NCI-H1092 treated with DMSO at 0.1 percent for 48 hours (cell line): ENCODE measurements at places on chromosomes 5 and 9.
A peak's percentile ranks its signal among the peaks of the same experiment; 100 is the strongest.

GRCh38 chr9:512555-513272 lies 298.0 kb downstream of the DOCK8 start:
- peak; percentile 50 for DNase-seq

DNA sequence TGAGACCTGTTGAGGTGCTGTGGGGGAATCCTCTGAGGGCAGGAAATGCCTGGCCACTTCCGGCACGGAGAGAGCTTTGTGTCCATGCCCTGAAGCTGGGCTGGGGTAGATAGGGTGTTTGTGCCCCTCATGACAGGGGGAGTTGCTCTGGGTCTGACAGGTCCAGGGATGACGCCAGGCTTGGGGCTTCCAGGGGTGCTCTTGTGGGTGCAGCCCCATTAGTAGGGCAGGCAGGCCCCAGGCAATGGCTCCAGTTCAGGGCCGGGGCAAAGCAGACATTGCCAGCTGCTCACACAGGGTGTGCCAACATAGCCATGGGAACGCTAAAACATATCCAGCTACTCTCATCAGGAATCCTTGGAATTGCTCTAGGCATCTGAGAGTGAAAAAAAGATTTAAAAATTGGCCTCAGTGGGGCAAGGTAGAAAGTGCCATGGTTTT lies 21.1 kb downstream of the PITX1 start:
- DNase-seq, result no peak

DNA sequence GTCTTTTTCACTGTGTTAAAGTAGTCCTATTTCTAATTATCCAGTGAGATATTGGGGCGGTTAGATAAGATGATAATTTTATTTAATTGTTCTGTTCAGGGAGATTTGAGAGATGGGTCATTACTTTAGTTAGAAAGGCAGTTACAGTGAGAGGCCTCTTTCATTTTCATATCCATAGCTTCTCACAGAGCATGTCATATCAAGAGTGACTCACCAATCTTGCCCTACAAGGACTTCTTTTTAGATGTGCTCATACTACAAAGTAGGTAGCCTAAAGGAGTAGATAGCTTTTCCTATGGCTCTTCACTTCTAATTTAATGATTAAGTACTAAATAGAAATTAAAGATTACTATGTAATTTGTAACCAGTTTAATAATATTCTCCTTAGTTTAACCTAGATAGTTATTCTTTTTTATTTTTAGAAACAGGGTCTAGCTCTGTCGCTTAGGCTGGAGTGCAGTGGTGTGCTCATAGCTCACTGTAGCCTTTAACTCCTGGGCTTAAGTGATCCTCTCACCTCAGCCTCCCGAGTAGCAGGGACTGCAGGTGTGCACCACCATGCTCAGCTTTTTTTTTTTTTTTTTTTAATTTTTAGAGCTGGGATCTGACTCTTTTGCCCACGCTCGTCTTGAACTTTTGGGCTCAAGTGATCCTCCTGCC lies 71.0 kb downstream of the FER start:
- no peak for DNase-seq

DNA sequence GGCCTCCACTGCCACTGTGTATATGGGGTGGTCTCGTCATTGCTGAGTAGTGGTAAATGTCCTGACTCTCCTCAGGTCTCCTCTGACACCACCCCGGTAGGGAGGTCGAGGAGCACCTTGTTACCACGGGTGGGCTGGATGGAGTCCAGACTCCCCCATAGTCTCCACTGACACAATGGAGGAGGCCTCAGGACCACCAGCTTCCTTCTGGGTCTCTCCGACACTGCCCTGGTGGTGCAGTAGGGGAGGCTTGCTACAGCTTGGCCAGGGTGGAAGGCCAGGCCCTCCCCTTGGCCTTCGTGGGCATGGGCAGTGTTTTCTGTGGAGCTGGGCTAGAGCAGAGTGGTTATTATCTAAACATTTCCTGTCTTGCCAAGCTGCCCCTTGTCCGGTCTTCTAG lies 15.4 kb upstream of the SH3PXD2B start:
- no peak for DNase-seq

DNA sequence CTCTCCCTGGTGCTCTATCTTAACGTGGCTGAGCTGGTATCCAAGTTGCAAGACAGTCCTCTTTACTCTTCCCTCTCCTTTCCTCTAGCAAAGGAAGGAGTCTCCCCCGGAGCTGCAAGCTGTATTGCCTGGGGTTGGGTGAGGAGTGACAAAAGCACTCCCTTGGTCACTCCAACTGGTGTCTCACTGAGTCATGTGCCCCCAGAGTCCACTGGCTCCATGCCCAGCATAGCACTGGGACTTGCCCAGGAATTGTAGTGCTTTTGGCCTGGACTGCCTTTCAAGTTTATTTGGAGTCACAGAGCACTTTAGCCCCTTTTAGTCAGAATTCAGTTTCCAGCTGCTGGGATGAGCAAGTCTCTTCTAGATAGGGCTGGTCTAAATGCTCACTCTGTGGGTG lies 82.6 kb upstream of the FST start:
- no peak for DNase-seq

DNA sequence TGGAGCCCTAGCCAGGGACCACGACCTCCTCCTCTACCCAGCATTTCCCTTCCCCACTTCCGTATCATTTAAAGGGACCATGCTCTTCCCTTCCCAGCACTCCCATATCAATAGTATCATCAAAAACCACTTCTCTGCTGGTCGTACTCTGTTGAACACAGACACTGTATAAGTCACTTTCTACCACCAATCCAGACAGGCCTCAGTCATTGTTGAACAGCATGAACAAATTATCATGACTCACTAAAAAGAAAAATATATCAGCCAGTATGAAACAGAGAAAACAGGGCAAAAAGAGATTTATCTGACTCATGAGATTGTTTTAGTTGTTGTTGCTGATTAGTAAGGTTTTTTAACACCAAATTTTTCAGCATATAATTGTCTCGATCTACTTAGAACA lies 89.8 kb downstream of the CDKN2A start:
- no peak for DNase-seq

GRCh38 chr5:149309354-149309753 lies 35.9 kb upstream of the GRPEL2 start:
- no peak for DNase-seq

GRCh38 chr5:139459451-139459934 lies 3.0 kb downstream of the ECSCR start:
- no peak for DNase-seq

DNA sequence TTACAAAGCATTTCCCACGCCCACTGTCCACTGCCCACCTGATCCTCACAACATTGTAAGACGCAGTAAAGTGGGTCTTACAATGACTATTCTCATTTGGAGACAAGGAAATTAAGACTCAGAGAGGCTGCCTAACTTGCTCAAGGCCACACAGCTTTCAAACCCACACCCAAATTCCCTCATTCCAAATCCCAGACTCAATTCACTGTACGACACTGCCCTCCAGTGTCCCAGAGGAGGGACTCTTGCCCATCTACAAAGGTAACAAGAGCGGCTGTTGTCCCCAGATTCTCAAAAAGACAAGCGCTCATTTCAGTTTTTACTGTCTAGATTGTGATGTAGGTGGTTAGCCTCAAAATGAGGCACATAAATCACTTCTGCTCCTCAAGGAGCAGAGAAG lies 184.6 kb downstream of the ACTL7B start:
- DNase-seq, result peak; percentile 0

- DNase-seq, result no peak
Measured at GRCh38 chr5:153130296-153130695, 360.2 kb upstream of the GRIA1 start.

- no peak for DNase-seq
Measured at GRCh38 chr9:94111446-94111845, 27.2 kb downstream of the PTPDC1 start.

- no peak for DNase-seq
Measured at GRCh38 chr9:94779031-94779430, 52.5 kb downstream of the AOPEP start.

GRCh38 chr5:129046151-129046550 lies 48.4 kb upstream of the ISOC1 start:
- DNase-seq, result no peak

DNA sequence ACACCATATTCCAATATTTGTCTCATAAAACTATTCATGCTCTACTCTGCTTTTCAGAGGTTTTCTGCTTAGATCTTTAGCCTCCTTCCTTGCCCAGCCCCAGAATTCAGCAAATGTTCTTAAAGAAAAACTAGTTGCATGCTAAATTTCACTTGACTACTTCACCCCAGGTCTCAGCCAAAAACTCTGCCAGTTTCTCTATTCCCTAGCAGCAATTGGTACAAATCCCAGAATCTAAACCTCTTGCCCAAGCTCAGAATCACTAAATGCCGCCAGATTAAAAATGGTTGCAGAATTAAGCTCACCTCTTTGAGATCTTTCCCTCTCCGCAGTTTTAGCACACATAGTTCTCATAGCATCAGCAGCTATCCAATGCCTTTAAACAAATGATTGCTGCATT lies 331.2 kb upstream of the SMARCA2 start:
- no peak for DNase-seq

DNA sequence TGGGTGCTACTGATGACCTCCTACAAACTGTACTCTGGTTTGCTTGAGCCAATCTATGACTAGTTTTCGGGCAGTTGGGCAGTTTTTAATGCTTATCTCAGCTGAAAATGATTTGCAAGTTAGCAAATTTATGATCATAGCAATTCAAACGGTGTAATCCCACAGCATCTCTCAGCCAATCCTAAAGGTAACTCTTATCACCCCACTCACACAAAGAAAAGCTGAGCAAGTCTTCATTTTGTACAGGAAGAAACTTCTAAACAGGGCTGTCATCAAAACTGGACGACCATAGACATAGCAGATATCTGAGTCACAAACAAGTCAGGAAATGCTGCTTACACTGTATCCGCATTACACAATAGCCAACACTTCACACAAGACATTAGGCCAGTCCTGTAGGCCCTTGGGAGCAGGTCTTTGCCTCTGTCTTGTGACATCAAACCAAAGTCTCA lies 2.6 kb upstream of the ENC1 start:
- DNase-seq, result no peak

DNA sequence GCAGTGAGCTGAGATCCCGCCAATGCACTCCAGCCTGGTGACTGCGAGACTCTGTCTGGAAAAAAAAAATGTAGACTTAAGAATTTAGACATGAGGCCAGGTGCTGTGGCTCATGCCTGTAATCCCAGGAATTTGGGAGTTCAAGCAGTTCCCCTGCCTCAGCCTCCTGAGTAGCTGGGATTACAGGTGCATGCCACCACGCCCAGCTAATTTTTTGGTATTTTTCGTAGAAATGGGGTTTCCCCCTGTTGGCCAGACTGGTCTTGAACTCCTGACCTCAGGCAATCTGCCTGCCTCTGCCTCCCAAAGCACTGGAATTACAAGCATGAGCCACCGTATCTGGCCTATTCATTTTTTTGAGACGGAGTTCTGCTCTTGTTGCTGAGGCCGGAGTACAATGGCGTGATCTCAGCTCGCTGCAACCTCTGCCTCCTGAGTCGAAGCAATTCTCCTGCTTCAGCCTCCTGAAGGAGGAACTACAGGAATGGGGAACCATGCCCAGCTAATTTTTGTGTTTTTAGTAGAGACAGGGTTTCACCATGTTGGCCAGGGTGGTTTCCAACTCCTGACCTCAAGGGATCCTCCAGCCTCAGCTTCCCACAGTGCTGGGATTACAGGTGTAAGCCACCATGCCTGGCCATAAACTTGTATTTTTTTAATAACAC lies 14.0 kb downstream of the DDX46 start:
- no peak for DNase-seq

DNA sequence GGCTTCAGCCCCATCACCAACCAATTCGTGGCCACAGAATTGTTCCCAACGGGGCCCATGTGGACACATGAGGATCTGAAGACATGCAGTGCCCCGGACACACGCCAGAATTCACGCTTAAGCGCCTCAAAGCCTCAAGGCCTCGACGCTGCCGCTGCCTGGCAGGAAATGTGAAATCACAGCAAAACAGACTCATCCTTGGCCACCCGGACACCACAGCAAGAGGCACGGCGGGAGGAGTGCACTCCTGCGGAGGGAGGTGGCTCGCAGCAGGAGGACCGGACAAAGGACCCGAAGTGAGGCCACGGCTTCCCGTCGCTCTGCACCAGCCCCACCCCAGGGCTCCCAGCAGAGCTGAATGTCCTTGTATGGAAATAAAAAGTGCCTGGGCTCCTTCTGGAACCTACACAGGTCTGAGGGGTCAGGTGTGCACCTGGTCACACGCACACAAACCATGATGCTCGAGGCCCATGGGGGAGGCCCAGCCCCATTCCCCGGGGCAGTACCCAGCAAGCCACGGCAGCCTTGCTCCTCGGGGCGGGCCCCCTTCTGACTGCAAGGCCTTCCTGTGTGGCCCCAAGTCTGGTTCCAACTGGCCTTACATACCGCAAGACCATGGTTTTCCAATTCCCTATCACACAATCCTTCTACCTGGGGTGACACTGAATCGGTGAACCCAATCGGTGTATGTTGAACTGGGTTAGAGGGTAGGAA lies 10.0 kb downstream of the SEC16A start:
- DNase-seq, result no peak

DNA sequence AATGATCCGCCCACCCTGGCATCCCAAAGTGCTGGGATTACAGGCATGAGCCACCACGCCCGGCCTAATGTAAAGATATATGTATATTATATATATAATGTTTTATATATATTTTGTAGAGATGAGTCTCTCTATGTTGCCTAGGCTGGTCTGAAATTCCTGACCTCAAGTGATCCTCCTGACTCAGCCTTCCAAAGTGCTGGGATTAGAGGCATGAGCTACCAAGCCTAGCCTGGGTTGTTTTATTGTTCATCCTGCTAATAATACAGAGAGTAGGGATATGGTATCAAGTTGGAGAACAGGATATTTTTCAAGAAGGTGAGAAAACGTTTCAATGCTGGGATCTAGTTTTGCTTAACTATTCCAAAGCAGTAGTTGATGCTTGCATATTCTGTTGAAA lies 2.9 kb downstream of the SEC24A start:
- DNase-seq, result no peak

- DNase-seq, result no peak
Measured at GRCh38 chr5:94906750-94907149, 288.3 kb downstream of the SLF1 start.

- DNase-seq, result no peak
Measured at GRCh38 chr5:131706281-131706680, 71.3 kb upstream of the RAPGEF6 start.

GRCh38 chr9:35766997-35767396 lies 12.9 kb upstream of the MSMP start:
- peak; percentile 27 for DNase-seq

DNA sequence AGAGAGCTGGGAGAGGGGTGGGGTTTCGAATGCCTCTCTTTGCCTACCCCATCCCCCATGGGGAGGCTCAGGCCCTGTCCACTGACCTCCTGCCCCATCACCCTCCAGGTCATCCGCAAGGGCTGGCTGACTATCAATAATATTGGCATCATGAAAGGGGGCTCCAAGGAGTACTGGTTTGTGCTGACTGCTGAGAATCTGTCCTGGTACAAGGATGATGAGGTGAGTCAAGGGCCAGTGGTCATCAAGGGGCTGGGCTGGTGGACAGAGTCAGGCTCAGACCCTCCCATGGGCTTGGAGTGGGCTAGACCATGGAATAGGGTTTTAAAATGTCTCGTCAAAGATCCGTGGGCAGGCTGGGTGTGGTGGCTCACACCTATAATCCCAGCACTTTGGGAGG lies 33.7 kb downstream of the GOLGA2 start:
- DNase-seq, result no peak
